Activated naive CD8-positive, alpha-beta T cell treated with anti-CD3 and anti-CD28 coated beads for 36 hours (primary cell): ENCODE measurements at places on chromosomes 13 and 19. TPM values are rescaled to one million over a fixed set of nuclear protein-coding genes. Genes with fewer than 3 reads are reported as not detected.

DNA sequence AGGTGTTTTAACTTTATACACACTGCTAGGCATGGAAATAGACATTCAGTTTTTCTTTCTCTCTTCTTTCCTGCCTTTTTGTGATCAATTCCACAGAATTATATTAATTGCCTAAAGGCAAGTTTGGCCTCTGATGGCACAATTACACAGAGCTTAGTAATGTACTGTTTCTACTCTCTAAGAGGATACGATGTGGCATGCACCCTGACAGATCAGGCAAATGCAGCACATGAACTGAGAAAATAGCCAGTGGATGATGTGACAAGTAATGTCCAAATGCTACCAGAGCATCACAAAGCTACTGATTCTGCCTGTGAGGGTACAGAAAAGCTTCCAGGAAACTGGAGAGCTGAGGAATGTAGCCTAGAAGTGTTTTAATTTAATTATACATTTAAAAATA, 233.8 kb upstream of the PRR20A start:
- DNase-seq: no peak

Gene EPSTI1
- total RNA-seq: 21.5 TPM

DNA sequence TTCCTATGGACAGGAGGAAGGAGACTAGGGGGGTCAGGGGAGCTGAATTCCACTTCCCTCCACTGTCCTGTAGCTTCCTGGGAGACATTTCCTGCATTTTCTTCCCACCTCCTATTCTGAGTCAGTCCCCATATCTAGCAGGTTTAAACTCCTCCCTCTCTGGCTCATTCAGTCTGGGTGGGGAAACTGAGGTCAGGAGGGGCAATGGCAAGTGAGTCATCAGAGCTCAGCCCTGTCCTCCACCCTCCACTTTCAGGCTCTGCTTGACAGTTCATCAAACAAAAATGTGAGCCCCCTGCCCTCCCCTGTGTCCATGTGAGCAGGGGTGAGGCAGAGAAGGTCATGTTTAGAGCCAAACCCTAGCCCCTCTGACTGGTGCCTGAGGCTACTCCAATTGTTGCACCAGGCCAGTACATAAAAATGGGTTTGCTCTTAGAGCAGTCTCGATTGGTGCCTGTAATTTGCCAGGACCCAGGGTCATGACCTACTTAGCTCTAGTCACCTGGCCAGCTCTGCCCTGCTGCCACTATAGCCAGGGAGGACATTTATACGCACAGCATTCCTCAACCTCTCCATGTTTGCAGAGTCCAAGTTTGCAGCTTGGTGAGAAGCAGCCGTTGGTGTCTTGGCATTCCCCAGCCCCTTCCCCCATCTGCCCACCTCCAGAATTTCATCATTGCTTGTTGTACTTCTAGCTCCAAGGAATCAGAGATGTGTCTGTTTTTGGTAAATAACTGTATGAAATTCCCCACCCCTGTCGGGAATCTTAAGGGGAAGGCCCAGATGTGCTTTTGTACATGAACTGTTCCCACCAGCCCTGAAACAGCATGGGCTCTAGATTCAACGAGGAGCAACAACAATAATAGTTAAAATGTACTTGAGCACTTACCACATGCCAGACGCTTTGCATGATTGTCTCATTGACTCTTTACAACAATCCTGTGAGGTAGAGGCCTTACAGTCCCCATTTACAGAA, 20.7 kb downstream of the SAMD4B start:
- DNase-seq: no peak

Gene ZNF599
- 3.9 TPM for total RNA-seq

GRCh38 chr13:108733022-108733560, 103.7 kb downstream of the MYO16 start:
- no peak for DNase-seq

GRCh38 chr19:47765523-47766358, 12.8 kb upstream of the SELENOW start:
- DNase-seq: peak; percentile 38
